ENCODE measurements at places on chromosomes 5 and 9.

DNA sequence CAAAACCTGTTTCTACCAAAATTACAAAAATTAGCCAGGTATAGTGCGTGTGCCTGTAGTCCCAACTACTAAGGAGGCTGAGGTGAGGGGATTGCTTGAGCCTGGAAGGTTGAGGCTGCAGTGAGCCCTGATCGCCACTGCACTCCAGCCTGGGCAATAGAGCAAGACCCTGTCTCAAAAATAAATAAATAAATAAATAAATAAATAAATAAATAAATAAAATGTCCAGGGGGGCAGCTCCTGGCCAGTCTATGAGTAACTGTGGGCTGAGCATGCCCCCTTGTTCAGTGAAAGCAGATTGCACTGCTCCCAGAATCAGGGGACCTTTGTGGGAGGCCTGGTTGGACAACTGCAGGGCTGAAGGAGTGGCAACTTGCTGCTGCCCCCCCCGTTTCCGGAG lies 62.7 kb downstream of the PDE6A start:
- DNase-seq, result no peak

- DNase-seq, result no peak
Measured at GRCh38 chr5:33072296-33072695, 361.2 kb downstream of the NPR3 start.

- DNase-seq, result no peak
Measured at GRCh38 chr5:31364881-31365636, 166.8 kb downstream of the DROSHA start.

DNA sequence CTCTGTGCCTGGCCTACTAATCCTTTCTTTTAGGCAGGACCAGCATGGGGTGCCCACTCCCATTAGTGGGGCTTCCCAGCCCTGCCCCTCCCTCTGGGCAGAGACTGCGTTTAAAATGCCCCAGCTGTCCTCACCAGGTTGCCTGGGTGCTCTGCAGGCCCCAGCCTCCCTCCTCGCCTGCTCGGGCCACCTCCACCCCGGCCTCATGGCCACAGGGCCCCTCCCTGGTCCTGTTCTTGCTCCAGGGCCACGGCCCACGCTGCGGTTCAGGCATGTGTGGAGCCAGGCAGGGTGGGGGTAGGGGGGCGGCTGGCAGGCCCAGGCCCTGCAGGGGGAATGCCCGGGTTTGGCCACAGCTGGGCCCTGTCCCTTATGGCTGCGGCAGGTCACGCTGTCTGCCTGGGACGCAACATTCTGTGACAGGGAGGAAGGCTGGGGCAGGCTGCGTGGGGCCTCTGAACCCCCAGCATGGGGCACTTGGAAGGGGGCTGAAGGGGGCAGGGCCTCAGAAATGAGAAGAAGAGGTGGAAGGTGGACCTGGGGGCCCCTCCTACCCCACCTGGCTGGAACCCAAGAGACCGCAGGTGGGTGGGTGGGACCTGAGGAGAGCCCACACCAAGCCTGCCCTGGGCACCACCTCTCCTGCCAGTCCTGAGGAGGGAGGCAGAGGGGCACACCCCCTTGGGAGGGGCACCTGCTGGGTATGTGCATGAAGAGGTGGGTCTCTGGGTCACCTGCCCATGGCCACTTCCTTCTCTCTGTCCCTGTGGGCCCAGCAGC lies at the start of gene LCN12:
Gene LCN12 (plus strand): TSS at position 733 of the 780 bp plus-strand sequence. CDS start 55 bp downstream, outside the sequence.
- DNase-seq, result no peak

DNA sequence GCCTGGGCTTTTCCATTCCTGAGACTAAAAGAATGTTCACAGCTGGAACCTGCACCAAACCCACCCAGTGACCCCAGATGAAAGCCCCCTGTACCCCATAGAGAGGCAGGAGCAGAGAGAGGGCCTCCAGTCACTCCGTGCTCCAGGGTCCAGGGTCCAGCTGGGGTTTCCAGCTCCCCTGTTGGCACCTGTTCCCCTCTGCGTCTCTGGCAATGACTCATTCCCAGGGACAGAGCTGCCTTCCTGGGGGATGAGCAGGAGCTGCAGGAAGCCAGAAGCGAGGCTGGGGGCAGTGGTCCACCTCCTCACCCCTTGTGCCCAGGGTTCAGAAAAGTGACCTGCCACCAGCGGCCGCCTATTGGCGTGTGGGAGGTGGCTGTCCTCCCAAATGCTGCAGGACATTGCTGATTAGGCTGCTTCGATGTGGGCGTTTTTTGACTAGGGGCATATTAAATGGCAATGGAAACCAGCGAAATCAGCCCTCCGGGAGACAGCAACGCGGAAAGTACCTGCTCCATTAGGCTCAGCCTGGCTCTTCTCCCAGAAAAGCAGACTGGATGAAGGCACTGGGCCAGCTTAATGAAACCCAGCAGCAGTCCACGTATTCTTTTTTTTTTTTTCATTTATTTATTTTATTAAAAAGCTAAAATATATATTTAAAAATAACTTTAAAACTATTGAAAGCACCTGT lies 97.4 kb downstream of the DAP start:
- peak; percentile 69 for DNase-seq

- DNase-seq, result no peak
Measured at GRCh38 chr5:5792106-5792505, 369.6 kb downstream of the ICE1 start.

- no peak for DNase-seq
Measured at GRCh38 chr9:113393281-113393680, 7.8 kb downstream of the ALAD start.

GRCh38 chr5:143979044-143979690 lies 167.2 kb downstream of the HMHB1 start:
- DNase-seq, result peak; percentile 16

- no peak for DNase-seq
Measured at GRCh38 chr5:131532031-131532640, 102.9 kb downstream of the RAPGEF6 start.

GRCh38 chr5:11076945-11077613 lies 316.0 kb upstream of the DAP start:
- DNase-seq, result no peak

DNA sequence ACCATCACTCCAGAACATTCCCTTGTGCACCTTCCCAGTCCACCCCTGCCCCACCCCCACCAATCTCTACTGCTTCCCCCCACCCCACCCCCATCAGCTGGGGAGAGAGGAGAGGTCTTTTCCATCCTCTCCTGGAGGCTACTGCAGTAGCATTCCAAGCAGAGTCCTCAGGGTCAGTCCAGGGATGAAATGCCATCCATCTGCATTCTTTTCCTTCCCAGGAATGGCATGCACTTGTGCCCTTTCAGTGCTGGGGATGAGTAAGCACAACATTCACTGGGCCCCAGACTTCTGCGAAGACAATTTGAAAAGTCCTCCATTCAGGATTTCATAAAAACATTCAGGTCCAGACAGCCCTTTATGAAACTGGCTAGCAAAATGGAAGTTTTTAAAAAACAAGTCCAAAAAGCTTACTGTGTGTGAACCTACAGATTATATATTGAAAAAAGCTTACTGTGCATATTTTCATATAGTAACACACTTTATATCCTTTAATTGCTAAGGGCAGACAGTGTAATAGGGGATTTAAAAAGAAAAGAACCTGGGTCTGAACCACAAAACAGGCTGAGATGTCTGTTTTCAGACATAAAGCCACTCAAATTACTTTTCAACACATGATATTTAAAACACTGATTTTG lies 50.0 kb upstream of the GOLPH3 start:
- peak; percentile 84 for DNase-seq

DNA sequence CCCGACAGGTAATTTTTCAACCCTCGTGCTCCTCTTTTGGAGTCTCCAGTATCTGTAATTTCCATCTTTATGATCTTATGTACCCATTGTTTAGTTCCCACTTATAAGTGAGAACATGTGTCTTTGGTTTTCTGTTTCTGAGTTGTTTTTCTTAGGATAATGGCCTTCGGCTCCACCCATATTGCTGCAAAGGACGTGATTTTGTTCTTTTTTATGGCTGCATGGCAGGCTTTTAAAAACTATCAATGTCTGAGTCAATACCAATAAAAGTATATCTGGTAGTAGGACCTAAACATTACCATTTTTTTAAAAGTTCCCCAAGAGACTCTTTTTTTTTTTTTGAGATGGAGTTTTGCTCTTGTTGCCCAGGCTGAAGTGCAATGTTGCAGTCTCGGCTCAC lies 3.9 kb upstream of the SLC26A2 start:
- no peak for DNase-seq

- DNase-seq, result no peak
Measured at GRCh38 chr9:76759732-76760131, 4.5 kb upstream of the PCA3 start.

GRCh38 chr9:34206561-34206960 lies 27.7 kb downstream of the UBAP1 start:
- no peak for DNase-seq

DNA sequence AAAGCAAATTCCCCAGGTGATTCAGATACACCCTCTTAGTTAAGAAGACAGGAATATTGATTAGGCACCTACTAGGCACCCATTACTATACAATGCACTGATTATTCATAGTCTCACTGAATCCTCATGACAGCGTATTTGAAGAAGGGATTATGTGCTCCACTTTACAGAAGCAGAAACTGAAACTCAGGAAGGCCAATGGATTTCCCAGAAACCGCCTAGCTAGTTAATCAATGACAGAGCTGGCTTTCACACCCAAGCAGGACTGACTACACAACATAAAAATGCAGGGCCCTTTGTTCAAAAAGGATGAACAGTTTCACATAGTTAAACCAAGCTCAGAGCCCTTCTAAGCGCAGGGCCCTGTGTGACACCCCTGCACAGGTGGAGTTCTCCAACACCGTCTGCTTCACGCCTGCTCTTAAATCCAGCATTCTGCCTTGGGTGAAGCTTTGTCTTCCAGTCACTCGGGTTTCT lies 117.3 kb downstream of the TTLL11 start:
- DNase-seq, result no peak
